ENCODE measurements at places on chromosomes 1 and 21. TPM values are rescaled to one million over a fixed set of nuclear protein-coding genes. Genes with fewer than 3 reads are reported as not detected.

DNA sequence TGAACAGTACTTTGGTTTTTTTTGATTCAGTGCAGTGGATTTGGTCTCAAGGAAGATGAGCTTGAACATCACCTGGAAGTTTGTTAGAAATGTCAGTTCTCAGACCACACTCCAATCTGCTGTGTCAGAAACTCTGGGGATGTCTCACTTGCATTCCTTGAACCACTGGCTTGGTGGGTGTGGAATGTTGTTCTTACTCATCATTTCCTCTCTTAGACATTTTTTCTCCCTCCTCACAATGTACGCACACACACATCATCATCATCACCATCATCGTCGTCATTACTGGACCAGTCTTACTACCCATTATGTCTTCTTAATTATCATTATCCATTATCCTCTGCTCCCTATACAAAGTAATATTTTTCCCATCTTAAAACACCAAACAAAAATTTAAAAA lies 91.9 kb upstream of the KCNK2 start:
- no peak for DNase-seq

GRCh38 chr1:206737729-206738201 lies 32.8 kb upstream of the IL19 start:
- DNase-seq: peak; percentile 61

DNA sequence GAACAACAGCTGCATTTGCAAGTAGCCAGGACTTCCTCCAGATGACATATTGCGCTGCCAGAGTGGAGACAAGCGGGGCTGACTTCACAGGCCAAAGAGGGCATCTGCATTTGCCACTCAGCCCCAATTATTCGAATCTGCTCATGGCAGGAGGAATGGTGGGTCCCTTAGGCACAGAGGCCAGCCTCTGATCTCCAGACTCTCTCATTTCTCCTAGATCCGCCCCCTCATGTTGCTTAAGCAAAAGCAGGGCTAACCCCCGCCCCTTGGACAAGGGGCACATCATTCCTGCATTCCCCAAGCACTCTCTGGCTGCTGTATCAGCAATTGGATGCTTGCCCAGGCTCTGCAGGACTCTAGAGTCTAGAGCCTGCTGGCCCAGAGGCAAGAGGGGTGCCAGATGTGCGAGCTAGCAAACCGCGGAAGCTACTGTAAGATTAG lies 262.4 kb downstream of the ST6GALNAC3 start:
- peak; percentile 94 for DNase-seq

GRCh38 chr1:213060836-213061235 lies 9.8 kb downstream of the RPS6KC1 start:
- DNase-seq: no peak

GRCh38 chr1:6378096-6378746 lies 15.3 kb downstream of the ACOT7 start:
- DNase-seq: peak; percentile 3

- DNase-seq: no peak
Measured at GRCh38 chr1:54545916-54546635, 2.0 kb upstream of the ACOT11 start.

DNA sequence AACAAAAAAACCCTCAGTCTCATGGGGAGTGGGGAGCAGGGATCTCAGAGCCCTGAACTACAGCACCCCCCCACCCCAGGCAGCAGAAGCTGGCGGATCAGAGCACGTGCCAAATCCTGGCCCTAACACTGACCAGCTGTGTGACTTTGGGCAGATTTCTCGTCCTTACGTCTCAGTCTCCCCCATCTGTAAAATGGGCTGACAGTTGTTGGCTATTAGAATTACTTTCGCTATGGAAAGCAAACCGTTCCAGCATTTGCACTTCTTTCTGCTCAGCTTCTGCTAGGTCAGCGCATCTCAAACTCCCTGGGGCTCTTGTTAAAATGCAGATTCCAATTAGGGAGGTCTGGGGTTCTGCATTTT lies 15.5 kb downstream of the TNFRSF8 start:
- DNase-seq: no peak

The DNASE2B gene
- polyA plus RNA-seq: not detected

- DNase-seq: no peak
Measured at GRCh38 chr1:177784409-177784808, 185.4 kb downstream of the SEC16B start.

The TTLL10 gene
- polyA plus RNA-seq: 0.09 TPM

The HTR1D gene
- polyA plus RNA-seq: 0.05 TPM

GRCh38 chr1:29805122-29805895 lies 569.0 kb downstream of the PTPRU start:
- no peak for DNase-seq

DNA sequence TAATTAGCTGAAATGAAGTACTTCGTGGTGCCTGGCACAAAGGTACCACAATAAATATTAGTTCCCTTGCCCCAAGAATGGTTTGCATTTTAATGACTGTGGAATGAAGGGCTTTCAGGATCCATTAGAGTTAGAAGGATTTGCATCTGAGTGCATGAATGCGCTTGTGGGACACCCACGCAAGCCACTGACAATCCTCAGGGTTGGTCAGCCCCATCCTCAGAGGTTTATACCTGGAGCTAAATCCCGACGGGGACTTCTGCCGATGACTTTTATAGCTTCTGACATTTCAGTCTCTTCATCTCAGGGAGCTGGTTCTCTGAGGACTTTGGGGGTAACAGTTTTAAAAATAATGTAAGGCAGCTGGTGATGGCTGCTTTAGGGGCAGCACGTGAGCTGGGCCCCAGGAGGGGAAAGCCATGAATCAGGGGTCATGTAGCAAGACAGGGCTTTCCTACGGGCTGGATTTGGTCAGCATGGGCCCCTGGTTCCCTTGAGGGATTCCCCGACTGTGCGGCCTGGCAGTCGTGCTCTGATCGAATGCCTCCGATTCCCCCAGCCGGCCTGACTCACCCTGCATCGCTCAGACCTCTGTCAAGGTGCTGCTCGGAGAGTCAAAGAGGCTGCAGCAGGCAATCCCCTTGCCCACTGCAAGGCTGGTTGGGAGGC lies 20.8 kb upstream of the IL10 start:
- no peak for DNase-seq

The SPRR4 gene
- not detected for polyA plus RNA-seq

- no peak for DNase-seq
Measured at GRCh38 chr1:235635938-235636662, 13.5 kb downstream of the GNG4 start.

DNA sequence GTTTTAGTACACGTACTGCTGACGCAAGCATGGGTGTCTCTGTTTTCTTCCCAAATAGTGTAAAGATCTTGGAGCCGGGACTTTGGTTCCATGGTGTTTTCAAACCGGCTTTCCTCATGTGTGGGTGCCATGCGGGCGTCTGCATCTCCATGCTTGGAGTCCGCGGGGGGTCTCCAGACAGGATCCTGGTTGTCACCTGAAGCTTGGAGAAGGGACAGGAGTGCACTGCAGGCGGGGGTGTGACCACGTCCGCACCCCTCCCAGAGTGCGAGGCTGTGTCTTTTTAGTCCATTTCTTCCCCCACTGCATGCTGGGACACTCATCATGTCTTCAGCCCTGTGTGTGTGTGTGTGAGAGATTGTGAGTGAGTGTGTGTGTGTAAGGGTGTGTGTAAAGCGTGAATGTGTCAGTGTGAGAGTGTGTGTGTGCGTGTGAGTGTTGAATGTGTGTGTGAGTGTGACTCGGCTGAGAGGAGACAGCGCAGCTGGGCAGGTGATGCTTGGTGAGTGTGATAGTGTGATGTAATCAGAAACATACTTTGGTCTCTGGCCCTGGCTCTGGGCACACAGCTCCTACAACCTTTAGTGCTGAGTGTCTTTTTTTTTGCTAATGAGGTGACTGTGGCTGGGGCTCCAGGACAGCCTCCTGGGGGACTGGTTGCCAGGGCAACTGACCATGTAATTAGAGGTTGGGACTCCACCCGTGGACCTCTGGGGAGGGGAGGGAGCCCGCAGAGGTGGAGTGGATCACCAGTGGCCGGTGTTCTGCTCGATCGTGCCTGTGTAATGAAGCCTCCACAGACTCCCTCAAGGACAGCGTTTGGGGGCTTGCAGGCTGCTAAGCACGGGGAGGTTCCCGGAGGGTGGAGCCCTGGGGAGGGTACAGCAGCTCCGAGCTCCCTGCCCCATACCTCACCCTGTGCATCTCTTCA lies 55.1 kb downstream of the AGPAT3 start:
- DNase-seq: peak; percentile 34

The RIPPLY3 gene
- polyA plus RNA-seq: not detected

DNA sequence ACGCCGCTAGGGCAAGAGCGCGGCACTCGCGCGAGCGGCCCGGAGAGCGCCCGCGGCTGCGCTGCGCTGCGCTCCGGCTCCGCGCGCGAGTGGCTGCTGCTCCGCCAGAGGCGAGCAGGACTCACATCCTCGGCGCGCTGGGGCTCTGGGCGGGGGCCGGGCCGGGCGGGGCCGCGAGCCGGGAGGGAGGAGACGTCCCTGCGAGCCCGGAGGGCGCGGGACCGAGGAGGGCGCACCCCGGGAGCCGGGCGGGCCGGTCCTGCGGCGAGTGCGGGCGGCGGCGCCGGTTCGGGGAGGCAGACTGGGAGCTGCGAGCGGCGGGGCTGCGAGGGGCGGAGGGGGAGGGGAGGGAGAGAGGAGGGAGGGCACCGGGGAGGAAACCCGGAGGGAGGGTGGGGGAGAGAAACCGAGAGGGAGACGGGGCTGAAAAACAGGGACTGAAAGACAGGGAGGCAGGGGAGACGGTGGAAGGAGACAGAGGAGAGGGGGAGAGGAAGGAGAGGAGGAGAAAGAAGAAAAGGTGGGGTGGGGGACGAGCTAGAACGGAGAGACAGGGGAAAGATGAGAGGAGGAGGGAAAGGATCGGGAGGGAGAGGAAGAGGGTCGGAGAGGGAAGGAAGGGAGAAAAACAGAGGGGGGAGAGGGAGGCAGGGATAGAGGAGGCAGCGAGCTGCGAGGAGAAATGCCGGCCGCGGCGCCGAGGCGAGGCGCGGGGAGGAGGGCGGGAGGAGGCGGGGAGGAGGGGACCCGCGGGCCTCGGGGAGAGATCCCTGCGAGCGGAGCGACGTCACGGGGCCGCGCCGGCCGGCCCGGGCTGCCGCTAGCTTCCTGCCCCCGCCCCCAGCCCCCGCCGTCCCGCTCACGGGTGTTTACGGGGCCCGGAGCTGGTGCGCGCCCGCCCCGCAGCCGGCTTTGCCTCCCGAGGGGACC lies at the start of gene CAMK2N1:
TSS of gene CAMK2N1 (minus strand) at position 684 of the 930 bp plus-strand sequence. CDS start 831 bp downstream, outside the sequence.
- DNase-seq: peak; percentile 73

The CAMK1G gene
- polyA plus RNA-seq: 0.07 TPM

The RBM11 gene
- 2.3 TPM for polyA plus RNA-seq

DNA sequence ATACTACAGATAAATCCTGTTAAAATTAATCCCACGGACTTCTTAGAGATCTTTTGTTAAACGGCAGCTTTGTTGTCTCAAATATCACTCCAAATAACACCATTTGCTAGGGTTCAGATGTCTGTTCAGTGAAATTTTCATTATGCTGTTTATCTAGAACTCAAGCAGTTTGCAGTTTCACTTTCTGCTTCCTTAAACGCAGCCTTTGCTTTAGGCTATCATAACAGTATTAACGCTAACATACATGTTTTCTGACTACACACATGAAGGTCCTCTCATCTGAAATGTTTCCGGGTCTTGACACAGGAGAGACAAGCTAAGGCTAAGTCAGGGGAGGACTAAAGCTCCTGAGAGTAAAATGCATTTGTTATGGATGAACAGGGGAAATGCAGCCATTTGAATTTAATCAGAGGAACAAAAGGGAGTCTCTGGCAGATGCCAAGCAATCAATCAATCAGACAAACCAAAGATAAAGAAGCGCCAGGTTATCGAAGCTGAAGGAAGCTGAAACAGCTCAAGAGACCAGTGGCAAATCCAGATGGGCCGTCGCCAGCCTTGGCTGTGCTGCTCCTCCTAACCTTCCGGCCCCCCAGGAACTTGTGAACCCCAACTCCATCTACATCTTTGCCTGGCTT lies 16.9 kb downstream of the CCSAP start:
- DNase-seq: peak; percentile 30

DNA sequence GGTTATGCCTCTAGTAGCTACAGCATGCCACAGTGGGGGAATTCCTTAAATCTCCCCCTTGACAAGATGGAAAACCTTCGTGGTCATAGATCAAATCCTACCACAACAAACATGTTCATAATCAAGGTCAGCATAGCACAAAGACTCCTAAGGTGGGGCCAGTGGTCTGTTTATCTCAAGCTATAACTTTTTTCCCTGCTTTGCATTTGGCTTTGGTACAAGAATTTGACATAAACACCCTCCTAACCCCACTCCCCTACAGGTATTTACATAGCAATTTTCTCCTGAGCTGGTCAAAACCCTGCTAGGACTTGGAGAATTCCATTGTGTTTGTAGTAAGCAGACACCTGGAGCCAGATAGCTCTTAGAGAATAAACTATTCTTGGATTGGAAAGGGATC lies 58.5 kb downstream of the HIVEP3 start:
- DNase-seq: no peak

The NDUFS2 gene
- polyA plus RNA-seq: 219 TPM

The TDRD5 gene
- 0.07 TPM for polyA plus RNA-seq

DNA sequence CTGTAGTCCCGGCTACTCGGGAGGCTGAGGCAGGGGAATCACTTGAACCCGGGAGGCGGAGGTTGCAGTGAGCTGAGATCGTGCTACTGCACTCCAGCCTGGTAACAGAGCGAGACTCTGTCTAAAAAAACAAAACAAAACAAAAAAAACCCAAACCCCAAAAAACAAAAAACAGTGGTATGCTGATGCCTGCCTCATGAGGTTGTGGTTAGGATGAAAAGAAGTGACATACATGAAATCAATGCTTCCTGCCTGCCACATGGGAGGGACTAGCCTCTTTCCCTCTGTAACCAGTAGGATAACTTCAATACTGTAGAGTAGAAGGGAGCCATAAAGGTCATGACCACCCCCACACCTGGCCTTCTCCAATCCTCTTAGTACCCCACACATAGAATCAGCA lies 55.2 kb downstream of the TENT5C start:
- no peak for DNase-seq

The TRIM46 gene
- polyA plus RNA-seq: 0.18 TPM

The MYCBP gene
- 4.9 TPM for polyA plus RNA-seq

DNA sequence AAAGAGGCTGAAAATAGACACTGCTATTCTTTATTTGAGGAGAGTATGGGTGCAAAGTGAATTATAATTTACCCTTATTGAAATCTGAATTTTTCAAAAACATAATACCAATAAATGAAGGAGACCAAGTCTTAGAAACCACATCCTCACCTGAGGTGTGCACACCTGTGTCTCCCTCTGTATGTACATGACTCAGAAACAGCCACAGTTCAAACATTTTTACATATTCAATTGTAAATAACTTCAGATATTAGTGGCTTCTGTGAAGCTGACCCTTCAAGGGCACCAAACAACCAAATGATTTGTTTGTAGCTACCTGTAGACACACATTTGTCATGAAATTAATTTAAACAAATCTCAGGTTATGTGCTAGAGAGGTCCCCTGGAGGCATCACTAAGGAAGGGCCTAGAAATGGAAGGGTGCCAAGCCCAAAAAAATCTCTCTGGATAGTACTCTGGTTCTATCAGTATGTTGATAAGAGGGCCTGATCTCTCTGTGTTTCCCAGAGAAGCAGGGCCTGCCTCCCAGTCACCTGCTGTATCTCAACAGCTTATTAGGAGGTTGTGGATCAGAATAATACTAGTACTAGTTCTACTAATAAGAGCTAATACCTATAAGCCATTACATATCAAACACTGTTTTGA lies 28.1 kb downstream of the ERI3 start:
- no peak for DNase-seq

The FTCD gene
- polyA plus RNA-seq: 1.00 TPM
